ENCODE measurements at places on chromosomes 5 and 9.
A peak's percentile ranks its signal among the peaks of the same experiment; 100 is the strongest.

GRCh38 chr9:99762470-99762869 lies 59.2 kb upstream of the NR4A3 start:
- DNase-seq, result no peak

DNA sequence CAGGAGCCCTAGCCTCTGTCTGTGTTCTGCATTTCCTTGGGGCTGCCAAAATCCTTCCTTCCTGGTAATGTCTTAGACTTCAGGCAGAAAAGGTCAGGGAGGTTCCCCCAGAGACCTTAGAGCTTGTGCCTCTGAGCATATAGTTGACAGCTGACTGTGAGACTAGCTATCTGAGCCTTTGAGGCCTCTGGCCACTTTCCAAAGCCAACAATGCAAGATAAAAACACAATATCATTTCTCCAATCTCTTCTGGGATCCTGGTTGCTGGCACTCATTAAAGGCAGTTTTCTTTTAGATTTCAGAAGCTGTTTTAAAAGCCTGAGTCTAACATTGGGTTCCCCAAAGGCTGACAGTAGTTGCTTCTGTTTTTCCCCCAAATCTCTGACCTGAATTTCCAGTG lies 13.2 kb upstream of the GLRA1 start:
- no peak for DNase-seq

GRCh38 chr5:60835554-60835953 lies 8.5 kb downstream of the ELOVL7 start:
- DNase-seq, result no peak

DNA sequence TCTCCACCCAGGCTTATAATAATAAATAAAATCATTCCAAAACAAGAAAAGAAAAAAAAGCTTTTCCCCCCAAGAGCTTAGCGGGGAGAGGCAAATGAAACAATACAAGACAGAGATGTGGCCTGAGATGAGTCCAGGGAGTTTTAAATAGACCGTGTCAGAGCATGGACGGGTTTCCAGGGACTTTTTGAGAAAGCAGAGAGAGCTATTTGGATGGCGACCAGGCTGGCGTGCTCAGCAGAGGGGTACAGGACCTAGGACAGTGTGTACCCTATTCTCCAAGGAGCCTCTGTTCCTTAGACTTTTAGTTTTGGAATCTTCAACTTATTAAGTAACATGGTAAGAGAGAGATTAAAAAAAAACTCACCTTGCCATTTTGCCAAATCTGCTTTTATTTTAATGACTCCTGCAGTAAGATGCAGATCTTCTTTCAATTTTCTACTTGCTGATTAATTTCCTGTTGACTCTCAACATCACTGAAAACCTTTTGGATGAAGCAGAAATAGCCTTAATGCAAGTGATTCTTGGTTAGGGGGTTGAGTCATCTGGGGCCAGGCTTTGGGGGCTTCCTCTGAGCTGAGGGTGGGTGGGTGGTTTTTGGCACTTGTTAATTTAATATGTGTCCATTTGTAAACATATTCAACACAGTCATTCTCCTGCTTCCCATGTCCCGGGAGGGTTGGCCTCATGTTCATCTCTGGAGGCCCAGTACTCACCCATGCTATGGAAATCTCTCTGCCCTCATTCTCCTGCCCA lies 49.6 kb upstream of the OSMR start:
- no peak for DNase-seq

GRCh38 chr9:71509054-71509453 lies 259.3 kb downstream of the CEMIP2 start:
- DNase-seq, result no peak

DNA sequence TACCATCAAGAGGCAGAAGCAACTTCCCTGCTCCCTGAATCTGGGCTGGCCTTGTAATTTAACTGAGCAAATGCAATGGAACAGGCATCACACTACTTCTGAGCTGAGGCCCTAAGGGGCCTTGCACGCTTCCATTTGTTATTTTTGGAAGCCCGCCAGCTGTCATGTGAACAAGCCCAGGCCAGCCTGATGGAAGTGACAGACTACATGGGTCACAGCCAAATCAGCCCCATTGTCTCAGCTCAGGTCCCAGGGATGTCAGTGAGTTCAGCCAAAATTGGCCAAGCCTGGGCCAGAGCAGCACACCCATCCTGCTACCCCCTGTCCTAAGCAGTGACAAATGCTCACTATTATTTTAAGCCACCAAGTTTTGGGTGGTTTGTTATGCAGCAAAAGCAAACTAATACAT lies 72.8 kb downstream of the PRRT1B start:
- no peak for DNase-seq

DNA sequence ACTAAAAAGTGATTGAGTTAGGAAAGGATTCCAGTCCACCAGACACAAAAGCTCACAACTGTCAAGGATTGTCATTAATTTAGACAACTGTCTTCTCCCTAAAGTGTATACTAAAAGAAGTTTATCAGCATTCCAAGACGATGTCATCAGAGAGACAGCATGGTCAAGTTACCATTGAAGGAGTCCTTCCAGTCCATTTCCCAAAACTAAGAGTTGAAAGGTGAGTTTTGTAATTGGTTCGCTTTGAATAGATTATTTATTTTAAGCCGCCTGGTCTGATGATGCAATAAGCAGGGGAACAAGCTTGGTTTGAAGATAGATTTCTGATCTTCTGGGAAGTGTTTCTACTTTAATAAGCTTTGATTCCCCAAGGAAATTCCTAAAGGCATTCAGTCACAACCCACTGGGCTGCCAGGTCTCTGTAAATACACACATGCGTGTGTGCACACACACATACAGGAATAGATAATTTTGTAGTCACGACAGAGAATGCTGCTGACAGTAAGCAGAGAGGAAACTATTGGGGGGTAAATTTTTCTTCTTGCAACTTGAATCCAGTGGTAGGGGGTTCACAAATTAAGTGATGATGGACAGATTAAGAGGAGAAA lies 234.8 kb downstream of the PIK3R1 start:
- DNase-seq, result no peak

DNA sequence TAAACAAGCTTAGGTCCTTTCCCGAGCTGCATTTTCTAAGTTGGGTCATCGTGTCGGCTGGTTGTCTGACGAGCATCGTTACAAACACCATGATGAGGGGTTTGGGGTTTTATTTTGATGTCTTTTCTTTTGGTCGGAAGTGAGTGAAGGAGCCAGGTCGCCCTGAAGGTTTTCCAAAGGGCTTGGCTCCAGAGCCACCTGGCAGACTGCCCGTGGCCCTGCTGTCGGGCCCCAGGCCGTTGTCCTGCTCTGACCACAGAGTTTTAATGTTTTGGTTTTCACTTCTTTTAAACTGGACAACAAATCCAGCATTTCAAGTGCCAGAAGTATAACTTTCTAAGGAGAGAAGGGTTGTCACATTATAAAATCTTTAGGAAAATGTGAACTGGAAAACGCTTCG lies 42.3 kb downstream of the TENT4A start:
- no peak for DNase-seq

GRCh38 chr5:141963701-141964100 lies 5.2 kb upstream of the RNF14 start:
- no peak for DNase-seq

GRCh38 chr5:179732918-179733771 lies 523 bp downstream of the MAML1 start:
- no peak for DNase-seq

DNA sequence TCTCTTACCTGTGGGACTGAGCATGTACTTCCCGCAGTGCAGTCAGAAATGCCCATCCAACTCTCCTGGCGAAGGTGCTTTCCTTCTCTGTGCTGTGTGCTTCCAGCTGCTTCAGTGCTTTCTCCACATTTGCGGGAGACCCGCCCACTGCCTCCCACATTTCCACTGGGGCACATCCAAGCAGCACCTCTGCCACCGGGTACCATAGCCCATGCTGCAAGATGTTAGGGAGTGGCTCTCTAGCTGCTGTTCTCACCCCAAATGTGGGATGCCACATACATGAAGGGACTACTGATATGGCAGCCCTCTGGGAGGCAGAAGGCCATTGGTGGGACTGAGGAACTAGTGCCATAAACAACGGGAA lies 8.8 kb downstream of the DMAC1 start:
- no peak for DNase-seq

GRCh38 chr9:128007566-128008138 lies 26.9 kb upstream of the EEIG1 start:
- DNase-seq, result peak; percentile 62

- no peak for DNase-seq
Observed at GRCh38 chr9:71571186-71571585, 197.1 kb downstream of the CEMIP2 start.

- DNase-seq, result no peak
Observed at GRCh38 chr5:149062371-149063016, 368 bp downstream of the SH3TC2 start.

DNA sequence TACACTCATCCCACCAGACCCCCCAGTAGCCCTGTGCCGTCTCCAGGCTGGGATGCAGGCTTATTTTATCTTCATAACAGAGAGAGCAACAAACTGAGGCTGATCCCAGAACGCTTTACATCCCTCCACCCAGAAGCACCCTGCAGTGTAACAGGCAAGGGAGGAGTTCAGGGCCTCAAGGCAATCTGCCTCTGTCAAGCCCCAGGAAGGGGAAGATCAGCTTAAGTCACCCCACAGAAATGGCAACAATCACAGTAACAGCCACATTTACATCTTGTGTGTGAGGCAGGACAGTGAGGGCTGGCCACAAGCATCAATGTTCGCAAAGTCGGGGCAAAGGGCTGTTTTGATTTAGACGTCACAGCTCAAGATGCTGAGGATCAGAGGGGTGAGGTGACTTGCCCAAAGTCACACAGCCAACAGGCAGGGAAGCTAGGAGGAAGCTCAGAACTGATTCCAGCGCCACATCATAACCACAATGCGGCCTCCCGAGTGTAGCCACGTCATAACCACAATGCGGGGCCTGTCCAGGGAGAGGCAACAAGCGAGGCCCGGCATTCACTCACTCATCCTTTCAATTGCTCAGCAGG lies 14.4 kb downstream of the STK10 start:
- peak; percentile 41 for DNase-seq

DNA sequence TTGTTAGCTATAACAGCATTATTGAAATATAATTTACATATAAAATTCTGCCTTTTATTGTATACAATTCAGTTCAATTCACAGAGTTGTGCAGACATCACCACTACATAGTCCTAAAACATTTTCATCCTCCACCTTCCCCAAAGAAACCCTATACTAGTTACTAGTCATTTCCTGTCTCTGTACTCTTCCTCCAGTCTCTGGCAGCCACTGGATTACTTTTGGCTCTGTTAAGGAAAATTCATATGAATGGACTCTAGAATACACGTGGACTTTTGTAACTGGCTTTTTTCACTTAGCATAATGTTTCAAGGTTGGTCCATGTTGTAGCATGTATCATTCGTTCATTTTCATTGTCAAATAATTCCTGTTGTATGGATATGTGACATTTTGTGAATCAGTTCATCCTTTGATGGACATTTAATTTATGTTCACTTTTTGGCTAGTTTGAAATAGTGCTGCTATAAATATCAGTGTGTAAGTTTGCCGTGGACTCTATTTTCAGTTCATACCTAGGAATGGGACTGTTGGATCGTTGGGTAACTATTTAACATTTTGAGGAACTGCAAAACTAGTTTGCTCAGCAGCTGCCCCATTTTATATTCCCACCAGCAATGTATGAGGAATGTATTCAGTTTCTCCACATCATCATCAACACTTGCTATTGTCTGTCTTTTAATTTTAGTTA lies 9.7 kb downstream of the ICE1 start:
- DNase-seq, result no peak

DNA sequence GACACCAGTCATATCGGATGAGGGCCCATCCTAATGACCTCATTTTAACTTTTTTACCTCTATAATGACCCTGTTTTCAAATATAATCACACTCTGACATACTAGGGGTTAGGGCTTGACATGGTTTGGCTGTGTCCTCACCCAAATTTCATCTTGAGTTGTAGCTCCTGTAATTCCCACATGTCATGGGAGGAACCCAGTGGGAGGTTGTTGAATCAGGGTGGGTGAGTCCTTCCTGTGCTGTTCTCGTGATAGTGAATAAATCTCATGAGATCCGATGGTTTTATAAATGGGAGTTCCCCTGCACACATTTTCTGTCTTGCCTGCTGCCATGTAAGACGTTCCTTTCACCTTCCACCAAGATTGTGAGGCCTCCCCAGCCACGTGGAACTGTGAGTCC lies 71.8 kb downstream of the THBS4 start:
- no peak for DNase-seq

DNA sequence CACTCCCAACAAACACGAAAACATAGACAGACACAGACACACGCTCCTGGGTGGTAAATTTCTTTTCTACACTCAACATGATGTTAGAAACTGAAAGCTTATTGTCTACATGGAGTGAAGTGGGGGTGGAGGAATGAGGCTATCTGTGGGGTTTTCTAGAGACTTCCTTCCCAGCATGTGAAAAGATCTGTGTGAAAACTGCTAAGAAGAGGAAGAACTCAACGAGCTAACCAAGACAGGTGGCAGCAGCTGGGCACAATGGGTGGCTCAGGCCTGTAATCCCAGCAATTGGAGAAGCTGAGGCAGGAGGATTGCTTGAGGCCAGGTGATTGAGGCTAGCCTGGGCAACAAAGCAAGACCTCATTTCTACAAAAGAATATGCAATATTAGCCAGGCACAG lies 7.6 kb downstream of the FYB1 start:
- DNase-seq, result no peak

GRCh38 chr5:32589416-32589815 lies 4.1 kb downstream of the SUB1 start:
- no peak for DNase-seq
